CD4-positive, alpha-beta T cell treated with Interleukin-17A for 1 hour (primary cell): ENCODE measurements at places on chromosomes 11 and 22.

- no peak for DNase-seq
These were observed 1016.0 kb downstream of the FAM181B start for GRCh38 chr11:81717695-81718094.

- DNase-seq = no peak
These were observed 136.3 kb downstream of the ARHGAP42 start for GRCh38 chr11:100823360-100823759.

- peak; percentile 58 for DNase-seq
These were observed 107.8 kb downstream of the OSBP2 start for GRCh38 chr22:30802202-30803166.

DNA sequence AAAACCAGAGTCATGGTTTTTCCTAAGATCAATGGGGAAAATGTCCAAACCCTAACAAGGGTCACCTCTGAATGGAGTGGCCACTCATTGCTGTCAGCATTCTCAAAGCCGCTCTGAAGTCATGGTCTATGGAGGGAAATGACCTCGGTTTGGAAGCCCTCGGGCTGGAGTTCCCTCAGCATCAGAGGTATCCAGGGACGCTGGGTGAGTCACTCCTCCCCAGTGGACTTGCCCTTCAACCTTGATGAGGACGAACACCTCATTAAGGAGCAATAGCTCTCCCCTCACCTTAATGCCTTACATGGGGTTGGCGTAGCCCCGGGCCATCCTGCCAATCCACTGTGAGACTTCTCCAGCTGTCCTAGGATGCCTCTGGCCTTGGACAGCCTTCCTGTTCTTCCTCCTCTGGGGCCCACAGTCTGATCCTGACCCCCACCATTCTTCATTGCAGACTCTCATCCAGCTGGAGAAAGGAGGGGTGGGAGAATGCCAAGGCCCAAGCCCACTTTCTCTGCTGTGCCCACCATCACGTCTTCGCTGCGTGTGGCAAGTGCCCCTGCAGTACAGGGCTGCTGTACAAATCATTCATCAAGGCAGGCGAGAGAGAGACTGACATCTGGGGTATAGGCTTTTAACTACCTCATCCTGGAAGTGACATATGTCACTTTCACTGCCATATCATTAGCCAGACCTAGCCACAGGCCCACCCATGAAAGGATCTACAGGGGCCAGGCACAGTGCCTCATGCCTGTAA, 25.4 kb upstream of the MYH9 start:
- DNase-seq = no peak

DNA sequence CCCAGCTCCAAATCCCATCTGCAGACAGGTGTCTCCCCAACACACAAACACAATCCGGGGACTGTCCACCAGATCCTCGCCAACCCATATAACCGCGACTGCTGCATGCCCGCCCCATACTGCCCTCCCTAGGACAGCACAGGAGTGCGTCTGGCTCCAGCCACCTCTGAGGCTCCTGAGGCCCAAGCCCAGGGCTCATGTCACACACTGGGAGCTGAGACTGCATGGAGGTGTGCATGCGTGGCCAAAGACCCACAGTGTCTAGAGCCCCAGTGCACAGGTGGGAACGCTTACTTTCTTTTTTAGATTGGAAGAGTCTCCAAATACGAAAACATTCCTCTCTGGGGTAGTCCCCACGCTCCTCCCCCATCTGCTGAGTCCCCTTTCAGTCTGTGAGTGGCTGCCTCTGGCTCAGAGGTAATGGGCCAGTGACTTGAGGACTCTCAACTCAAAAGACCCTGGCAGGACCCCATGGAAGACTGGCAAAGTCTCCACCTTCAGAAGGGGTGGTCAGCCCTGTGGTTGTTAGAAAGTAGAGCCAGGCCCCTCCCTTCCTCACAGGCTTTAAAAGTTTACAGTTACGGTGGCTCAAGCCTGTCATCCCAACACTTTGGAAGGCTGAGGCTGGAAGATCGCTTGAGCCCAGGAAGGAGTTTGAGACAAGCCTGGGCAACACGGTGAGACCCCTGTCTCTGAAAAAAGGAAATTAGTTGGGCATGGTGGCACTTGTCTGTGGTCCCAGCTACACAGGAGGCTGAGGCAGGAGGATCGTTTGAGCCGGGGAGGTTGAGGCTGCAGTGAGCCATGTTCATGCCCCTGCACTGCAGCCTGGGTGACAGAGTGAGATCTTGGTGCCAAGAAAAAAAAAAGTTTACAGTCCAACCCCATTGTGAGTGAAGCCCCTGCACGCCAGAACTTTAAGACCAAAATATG, 2.3 kb downstream of the CBX7 start:
- no peak for DNase-seq

GRCh38 chr11:70790671-70791300, 392.5 kb downstream of the CTTN start:
- no peak for DNase-seq

DNA sequence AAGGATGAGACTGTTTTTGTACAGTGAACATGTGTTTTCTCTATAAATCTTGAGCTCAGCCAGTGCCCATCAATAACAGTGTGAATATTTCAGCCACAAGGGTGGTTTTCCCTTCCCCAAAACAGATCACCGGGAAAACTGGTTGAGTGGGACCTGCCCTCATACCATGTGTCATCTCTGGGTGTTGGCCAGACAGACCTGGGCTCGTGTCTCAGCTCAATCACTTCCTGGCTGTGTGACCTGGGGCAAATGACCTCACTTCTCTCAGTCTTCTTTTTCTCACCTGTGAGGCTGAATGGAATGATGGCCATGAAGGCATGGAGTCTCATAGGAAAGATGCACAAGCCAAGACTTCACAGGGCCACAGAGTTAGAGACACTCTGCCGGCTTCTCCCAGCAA, 74.7 kb downstream of the COMMD9 start:
- DNase-seq = no peak

- DNase-seq = no peak
These were observed 479 bp downstream of the ZNF280A start for GRCh38 chr22:22519591-22519990.

DNA sequence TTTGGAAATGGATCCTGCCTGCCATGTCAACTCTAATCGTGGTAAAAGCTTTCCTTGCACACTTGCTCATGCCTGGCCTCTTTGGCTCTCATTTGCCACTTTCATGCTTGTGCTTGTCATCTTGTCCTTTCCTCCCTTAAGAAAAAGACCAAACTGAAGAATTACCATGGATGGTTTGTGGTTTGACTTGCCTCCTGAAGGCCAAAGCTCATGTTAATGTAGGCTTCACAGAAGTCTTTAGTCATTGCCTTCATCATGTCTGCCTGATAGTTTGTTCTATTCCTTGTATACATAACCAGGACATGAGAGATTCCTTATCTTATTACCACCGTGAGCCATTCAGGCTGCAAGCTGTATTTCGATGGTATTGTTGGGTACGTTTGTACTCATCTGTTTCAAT, 17.3 kb downstream of the TEAD1 start:
- no peak for DNase-seq

DNA sequence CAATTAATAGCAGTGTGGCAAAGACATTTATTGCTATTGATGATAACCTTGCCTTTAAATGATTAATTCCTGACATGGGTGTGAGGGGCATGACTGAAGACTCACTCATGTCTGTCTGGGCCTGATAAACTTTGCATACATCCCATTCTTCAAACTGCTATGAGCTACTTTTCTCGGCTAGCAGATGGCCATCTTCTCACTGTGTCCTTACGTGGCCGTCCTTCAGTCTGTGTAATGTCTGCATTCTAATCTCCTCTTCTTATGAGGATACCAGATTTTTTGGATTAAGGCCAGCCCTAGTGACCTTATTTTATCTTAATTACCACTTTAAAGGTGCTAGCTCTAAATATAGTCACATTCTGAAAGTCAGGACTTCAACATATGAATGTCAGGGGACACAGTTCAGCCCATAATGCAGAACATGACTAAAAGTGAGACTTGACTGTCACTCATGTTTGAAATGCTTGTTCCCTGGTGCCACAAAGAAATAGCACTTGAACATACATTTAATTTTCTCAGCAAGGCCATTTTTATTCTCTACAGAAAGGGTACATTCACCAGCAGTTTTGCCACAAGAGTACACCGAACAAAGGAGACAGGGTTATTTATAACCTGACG, 32.3 kb downstream of the OR10A6 start:
- DNase-seq = no peak

- DNase-seq = no peak
These were observed 51.0 kb downstream of the MTNR1B start for GRCh38 chr11:93020248-93021046.

GRCh38 chr11:60563553-60564235, 48.5 kb downstream of the MS4A13 start:
- DNase-seq = no peak

- DNase-seq = no peak
These were observed 6.7 kb upstream of the SEPTIN5 start for GRCh38 chr22:19707347-19708290.
